ENCODE measurements at places on chromosomes 4 and X.

DNA sequence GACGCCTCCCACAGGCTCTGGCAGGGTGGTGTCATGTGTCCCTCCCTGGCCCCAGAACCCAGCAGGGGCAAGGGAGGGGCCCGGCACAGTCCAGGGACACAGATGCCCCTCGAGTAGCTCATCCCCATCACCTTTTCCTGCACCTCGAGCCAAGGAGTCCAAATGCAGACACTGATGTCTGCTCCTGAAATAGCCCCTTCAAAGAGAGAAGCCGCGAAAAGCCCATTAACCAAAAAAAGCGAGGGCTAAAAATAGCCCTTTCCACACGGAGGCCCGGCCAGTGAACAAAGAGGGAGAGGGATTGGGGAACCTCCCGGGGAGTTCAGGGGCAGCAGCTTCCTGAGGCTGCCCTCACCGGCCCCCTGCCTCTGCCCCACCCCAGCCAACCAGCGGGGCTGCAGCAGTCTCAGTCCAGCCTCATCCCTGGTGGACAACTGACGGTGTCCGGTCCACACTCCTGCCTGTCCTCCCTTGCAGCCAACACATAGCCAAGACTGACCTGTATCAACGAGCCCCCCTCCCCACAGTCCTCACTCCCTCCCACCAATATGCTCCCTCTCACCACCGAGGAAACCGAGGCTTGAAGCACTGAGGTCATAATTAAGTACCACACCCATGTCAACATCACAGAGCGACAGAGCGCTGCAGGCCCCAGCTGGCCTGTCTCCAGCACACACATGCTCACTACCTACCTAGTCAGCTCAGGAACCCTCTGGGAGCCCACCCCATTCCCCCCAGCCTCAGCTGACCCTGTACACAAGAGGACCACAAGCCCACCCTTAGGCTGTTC, 23.9 kb downstream of the WDR1 start:
- DNase-seq = no peak

DNA sequence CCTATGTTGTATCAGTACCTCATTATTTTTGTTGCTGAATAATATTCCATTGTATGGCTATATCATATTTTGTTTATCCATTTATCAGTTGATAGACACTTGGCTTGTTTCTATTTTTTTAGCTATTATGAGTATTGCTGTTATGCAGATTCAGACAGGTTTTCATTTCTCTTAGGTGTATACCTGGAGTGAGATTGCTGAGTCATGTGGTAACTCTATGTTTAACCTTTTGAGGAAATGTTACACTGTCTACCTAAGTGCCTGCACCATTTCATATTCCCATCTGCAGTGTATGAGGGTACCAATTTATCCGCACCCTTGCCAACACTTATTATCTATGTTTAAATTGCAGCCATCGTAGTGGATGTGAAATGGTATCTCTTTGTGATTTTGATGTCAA, 43.0 kb upstream of the SH3RF1 start:
- no peak for DNase-seq

GRCh38 chr4:40206426-40206825, 9.6 kb downstream of the RHOH start:
- DNase-seq = no peak

DNA sequence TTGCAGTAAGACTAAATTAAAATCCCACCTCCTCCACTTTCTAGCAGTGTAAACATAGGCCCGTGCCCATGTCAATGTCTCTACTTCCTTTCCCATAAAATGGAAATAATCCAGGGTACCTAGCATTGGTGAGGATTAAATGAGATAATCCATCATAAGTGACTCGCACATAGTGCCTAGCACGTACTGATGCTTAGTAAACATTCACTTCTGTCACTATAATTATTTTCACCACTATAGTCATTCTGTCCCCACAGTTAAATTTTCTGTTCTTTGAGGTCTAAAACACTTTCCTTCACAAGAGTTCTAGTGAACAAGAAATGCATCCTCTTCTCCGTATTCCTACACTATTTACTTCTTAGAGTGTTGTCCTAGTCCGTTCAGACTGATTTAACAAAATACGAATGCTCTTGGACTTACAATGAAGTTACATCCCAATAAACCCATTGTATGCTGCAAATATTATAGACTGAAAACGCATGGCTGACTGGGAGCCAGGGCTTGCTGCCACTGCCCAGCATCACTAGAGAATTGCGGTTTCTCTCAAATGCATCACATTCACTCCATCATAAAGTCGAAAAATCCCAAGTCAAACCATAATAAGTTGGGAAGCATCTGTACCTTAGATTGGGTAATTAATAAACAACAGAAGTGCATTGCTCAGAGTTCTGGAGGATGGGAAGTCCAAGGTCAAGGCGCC, 10.6 kb downstream of the ARAP2 start:
- no peak for DNase-seq

- DNase-seq = no peak
Measured at GRCh38 chr4:41598580-41598979, 60.6 kb downstream of the LIMCH1 start.

DNA sequence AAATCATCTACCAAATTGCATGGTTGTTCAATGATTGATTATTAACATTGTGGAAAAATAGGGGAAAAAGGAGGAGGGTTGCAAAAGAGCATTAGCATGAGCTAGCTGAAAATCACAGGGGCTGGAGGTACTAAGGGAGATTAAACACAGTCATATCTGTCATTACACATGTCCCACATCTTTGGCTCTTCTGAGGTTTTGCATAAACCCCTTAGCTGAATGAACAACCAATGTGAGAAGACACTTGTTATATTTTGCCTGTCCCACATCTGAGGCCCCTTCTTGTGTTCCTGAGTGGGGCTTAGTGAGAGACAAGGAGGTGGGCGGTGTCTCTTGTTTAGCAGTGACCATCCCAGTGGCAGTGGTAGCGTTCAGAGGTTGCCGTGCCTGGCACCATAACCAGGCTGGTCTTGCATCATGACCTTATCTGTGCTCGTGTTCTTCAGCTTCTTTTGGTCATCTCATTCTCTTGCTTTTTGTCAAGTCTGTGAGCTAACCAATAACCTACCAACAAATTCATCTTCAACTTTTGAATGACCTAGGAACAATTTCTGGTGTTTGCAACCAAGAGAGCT, 95.6 kb downstream of the MID1IP1 start:
- DNase-seq = no peak

DNA sequence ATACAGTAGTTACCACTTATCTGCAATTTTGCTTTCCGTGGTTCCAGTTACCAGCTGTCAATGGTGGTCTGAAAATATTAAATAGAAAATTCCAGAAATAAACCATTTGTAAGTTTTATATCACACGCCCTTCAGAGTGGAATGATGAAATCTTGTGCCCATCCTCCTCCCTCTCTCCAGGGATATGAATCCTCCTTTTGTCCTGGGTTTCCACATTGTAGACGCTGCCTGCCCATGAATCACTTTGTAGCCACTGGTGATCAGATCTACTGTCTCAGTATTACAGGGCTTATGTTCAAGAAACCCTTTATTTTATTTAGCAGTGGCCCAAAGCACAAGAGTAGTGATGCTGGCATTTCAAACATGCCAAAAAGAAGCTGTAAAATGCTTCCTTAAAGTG, 198.6 kb downstream of the KCNIP4 start:
- DNase-seq = no peak

All from GM12878 (cell line).